ENCODE measurements at places on chromosomes 11 and 22.
A peak's percentile ranks its signal among the peaks of the same experiment; 100 is the strongest.

- no peak for DNase-seq
These were observed 15.3 kb upstream of the ZBTB16 start for GRCh38 chr11:114044042-114044871.

DNA sequence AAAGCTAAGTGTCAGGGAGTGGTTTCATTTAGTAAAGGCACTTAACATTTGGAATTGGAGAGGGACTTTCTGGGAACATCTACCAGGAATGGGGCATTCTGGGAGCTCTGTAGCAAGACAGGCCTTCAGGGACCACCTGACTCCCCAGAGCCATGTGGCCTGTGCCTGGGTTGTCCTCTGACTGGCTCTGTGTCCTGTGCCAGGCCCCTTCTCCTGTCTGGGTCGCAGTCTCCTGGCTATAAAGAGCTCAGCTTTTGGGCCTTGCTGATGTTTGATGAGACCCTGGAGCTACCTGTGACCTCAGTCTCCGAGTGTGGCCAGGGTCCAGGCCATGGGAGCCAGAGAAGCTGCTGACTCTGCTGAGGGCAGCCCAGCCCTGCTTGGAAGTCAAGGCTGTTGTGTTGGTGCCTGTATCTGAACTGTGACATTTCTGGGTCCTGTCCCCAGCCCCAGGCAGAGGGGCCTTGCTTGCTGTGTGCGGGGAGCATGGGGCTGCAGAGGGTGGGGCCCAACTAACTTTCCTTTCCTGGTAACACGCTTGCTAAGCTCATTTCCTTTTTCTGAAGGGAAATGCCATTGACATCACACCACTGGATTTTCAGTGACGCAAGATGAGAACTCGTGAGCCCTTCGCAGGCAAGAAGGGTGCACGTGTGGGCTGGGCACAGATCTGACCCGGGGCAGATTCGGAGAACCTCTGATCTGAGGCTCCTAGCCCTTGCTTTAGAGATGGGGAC lies 41.3 kb downstream of the LRRC32 start:
- peak; percentile 33 for DNase-seq

GRCh38 chr22:30305519-30305905 lies 16.2 kb upstream of the CASTOR1 start:
- no peak for DNase-seq

DNA sequence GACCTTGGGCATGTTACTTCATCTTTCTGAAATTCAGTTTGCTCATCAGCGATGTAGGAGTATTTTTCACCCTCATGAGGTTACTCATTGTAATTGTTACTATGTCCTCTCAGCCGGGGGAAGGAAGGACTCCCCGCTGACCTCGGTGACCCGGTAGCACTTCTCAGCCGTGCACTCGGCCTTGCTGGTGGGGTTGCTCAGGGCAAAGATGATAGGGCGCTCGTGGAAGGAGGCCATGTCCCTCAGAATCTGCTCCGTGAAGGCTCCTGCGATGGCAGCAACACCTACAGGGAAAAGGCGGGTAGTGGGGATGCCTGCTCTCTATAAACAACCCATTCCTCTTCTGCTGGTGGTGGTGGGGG lies 72.2 kb downstream of the CCDC81 start:
- no peak for DNase-seq

- DNase-seq: no peak
These were observed 1332.5 kb downstream of the BRD1 start for GRCh38 chr22:48494968-48495750.

GRCh38 chr11:76761718-76762355 lies 21.3 kb upstream of the TSKU start:
- no peak for DNase-seq

- no peak for DNase-seq
These were observed 1.1 kb downstream of the ALG8 start for GRCh38 chr11:78138291-78138690.

GRCh38 chr11:72422414-72422813 lies 11.9 kb downstream of the CLPB start:
- no peak for DNase-seq
